Progenitor cell of endocrine pancreas (in vitro differentiated cells): ENCODE measurements at places on chromosomes 12 and 14.

GRCh38 chr12:13368431-13368830, 171.9 kb downstream of the EMP1 start:
- H3K4me3 ChIP-seq: no peak overlapping the region
- no peak for DNase-seq
- H3K36me3 ChIP-seq: no peaks in the 10 kb centered on the region
- peaks cover 29% of the 10 kb centered on the region for H3K4me1 ChIP-seq

GRCh38 chr14:104927432-104927816, 2.7 kb downstream of the PLD4 start:
- no peaks in the 10 kb centered on the region for H3K4me1 ChIP-seq
- peaks cover 24% of the 10 kb centered on the region for H3K27me3 ChIP-seq
- DNase-seq: no peak
- no peaks in the 10 kb centered on the region for H3K36me3 ChIP-seq
- H3K27ac ChIP-seq: no peak overlapping the region
- H3K4me3 ChIP-seq: no peak overlapping the region

- no peaks in the 10 kb centered on the region for H3K27me3 ChIP-seq
- H3K4me3 ChIP-seq: no peak overlapping the region
- H3K36me3 ChIP-seq: peaks cover 9% of the 10 kb centered on the region
Observed at GRCh38 chr14:59347511-59347900, 117.7 kb downstream of the GPR135 start.

- H3K27me3 ChIP-seq: no peaks in the 10 kb centered on the region
- peak overlapping the region; percentile 92 for H3K4me3 ChIP-seq
- H3K36me3 ChIP-seq: peaks cover 30% of the 10 kb centered on the region
- peak overlapping the region; percentile 95 for H3K27ac ChIP-seq
- peaks cover 24% of the 10 kb centered on the region for H3K4me1 ChIP-seq
Observed at GRCh38 chr12:56103066-56103711, 1.2 kb upstream of the PA2G4 start.

GRCh38 chr12:58316926-58317325, 375.6 kb downstream of the ATP23 start:
- no peak overlapping the region for H3K27ac ChIP-seq
- H3K4me1 ChIP-seq: peaks cover 4% of the 10 kb centered on the region
- no peaks in the 10 kb centered on the region for H3K36me3 ChIP-seq
- no peaks in the 10 kb centered on the region for H3K27me3 ChIP-seq
- no peak for DNase-seq

- no peak for DNase-seq
- no peaks in the 10 kb centered on the region for H3K27me3 ChIP-seq
- H3K4me1 ChIP-seq: peaks cover 5% of the 10 kb centered on the region
- no peaks in the 10 kb centered on the region for H3K36me3 ChIP-seq
- no peak overlapping the region for H3K4me3 ChIP-seq
- no peak overlapping the region for H3K27ac ChIP-seq
Observed at GRCh38 chr12:66716522-66716921, 37.6 kb upstream of the GRIP1 start.

DNA sequence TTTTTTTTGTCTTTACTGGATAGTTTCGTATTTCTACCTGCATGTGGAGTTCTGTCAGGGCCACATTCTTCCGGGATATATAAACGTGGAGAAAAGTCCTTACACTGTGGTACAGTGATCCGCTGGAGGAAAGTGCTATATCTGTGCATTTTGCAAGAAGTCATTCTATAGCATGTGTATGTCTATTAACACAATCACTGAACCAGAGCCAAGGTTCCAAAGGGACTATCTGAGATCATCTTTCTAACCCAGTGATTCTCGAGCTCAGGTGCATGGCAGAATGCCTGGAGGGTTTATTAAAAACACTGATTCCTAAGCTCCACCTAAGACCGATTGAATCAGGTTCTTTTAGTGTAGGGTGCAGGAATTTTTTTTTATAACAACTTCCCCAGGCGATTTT, 354.0 kb downstream of the NRXN3 start:
- H3K4me3 ChIP-seq: no peak overlapping the region
- H3K36me3 ChIP-seq: no peaks in the 10 kb centered on the region
- H3K27ac ChIP-seq: no peak overlapping the region
- DNase-seq: no peak
- H3K4me1 ChIP-seq: no peaks in the 10 kb centered on the region
- H3K27me3 ChIP-seq: peaks cover 20% of the 10 kb centered on the region

- H3K4me3 ChIP-seq: no peak overlapping the region
- no peaks in the 10 kb centered on the region for H3K36me3 ChIP-seq
- H3K27ac ChIP-seq: no peak overlapping the region
- DNase-seq: no peak
- H3K27me3 ChIP-seq: peaks cover 20% of the 10 kb centered on the region
Observed at GRCh38 chr14:50388256-50388931, 8.3 kb downstream of the CDKL1 start.

- H3K4me3 ChIP-seq: no peak overlapping the region
- no peaks in the 10 kb centered on the region for H3K36me3 ChIP-seq
- H3K4me1 ChIP-seq: no peaks in the 10 kb centered on the region
- peaks cover 3% of the 10 kb centered on the region for H3K27me3 ChIP-seq
- no peak for DNase-seq
- no peak overlapping the region for H3K27ac ChIP-seq
Observed at GRCh38 chr12:102781117-102781516, 135.9 kb downstream of the PAH start.

DNA sequence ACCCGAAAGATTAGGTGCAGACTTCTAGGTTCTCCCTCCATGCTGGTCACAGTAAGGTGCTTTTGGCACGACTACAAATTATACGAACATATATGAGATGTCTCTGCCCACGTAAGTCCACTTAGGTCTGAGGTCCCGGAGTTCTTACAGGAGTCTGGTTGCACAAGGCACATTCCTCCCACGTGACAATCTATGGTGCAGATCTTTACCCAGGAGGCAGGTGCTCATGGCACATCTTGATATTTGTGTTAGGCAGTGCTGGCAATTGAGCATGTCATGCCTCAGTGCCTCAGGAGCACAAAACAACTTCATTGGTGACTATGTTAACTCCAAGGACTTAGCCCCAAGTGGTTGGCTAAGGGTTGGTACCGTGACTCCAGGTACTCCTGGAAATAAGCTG, 92.0 kb upstream of the AMN1 start:
- no peak for DNase-seq
- peaks cover 21% of the 10 kb centered on the region for H3K36me3 ChIP-seq
- no peaks in the 10 kb centered on the region for H3K27me3 ChIP-seq

- DNase-seq: no peak
- no peak overlapping the region for H3K27ac ChIP-seq
- no peaks in the 10 kb centered on the region for H3K27me3 ChIP-seq
- no peaks in the 10 kb centered on the region for H3K4me1 ChIP-seq
- H3K36me3 ChIP-seq: no peaks in the 10 kb centered on the region
Observed at GRCh38 chr12:80282761-80283160, 161.3 kb upstream of the PTPRQ start.

GRCh38 chr12:94660436-94660835, 10.1 kb upstream of the TMCC3 start:
- DNase-seq: no peak
- H3K36me3 ChIP-seq: no peaks in the 10 kb centered on the region
- H3K27me3 ChIP-seq: no peaks in the 10 kb centered on the region
- no peak overlapping the region for H3K27ac ChIP-seq
- no peak overlapping the region for H3K4me3 ChIP-seq

DNA sequence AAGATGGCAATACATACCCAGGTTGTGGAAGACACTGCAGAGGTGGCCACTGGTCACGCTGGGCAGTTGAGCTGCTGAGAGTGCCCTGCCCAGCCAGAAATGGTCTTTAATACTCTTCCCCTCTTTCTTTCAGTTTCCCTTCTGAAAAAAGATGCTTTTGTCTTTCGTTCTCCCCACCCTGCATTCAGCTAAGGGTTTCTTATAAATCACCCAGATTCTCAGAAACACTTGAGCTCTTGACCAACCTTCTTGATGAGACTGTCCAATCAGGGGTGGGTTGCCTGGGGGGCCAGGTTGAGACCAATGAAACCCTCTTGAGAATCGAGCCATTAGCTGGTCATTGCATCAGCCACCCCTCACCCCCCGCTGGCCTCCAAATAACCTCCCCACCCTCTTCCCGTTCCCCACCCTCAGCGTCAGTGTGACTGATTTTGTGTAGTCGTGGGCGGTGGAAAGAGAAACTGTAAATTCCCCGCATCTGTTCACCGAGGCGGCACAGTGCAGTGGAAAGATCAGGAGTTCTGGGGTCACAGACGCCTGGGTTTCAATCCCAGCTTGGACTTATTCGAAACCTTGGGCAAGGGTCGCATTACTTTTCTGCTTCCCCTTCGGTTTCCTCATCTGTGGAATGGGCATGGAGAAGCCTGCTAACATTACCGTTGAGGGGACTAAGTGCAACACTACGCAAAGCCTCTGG, 52.3 kb downstream of the SLC25A47 start:
- peak overlapping the region; percentile 98 for H3K27ac ChIP-seq
- no peaks in the 10 kb centered on the region for H3K27me3 ChIP-seq
- H3K36me3 ChIP-seq: peaks cover 2% of the 10 kb centered on the region
- H3K4me1 ChIP-seq: peaks cover 20% of the 10 kb centered on the region
- no peak for DNase-seq
- H3K4me3 ChIP-seq: peak overlapping the region; percentile 83

DNA sequence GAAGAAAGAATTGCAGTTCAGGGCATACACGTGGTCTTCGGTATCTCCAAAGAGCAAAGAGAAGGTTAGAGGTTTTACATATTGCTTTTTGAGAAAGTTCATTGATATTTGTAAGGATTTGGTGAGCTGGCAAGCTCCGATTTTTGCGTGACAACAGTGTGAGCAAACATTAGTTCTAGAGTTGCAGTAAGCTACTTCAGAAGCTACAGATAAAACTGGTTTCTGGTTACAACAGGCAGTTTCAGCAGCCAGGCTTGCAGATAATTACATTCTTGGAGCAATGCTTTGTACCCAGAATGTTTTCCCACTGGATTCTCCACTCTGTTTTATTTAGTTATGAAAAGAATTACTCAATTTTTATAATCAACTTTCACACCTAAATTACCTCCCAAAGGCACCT, 28.2 kb downstream of the KLRK1 start:
- peaks cover 28% of the 10 kb centered on the region for H3K4me1 ChIP-seq
- no peak overlapping the region for H3K27ac ChIP-seq
- no peaks in the 10 kb centered on the region for H3K27me3 ChIP-seq
- DNase-seq: no peak
- peak overlapping the region; percentile 47 for H3K4me3 ChIP-seq

GRCh38 chr14:24414732-24415420, 14.6 kb downstream of the CBLN3 start:
- H3K4me3 ChIP-seq: no peak overlapping the region
- peaks cover 15% of the 10 kb centered on the region for H3K36me3 ChIP-seq
- no peak for DNase-seq

DNA sequence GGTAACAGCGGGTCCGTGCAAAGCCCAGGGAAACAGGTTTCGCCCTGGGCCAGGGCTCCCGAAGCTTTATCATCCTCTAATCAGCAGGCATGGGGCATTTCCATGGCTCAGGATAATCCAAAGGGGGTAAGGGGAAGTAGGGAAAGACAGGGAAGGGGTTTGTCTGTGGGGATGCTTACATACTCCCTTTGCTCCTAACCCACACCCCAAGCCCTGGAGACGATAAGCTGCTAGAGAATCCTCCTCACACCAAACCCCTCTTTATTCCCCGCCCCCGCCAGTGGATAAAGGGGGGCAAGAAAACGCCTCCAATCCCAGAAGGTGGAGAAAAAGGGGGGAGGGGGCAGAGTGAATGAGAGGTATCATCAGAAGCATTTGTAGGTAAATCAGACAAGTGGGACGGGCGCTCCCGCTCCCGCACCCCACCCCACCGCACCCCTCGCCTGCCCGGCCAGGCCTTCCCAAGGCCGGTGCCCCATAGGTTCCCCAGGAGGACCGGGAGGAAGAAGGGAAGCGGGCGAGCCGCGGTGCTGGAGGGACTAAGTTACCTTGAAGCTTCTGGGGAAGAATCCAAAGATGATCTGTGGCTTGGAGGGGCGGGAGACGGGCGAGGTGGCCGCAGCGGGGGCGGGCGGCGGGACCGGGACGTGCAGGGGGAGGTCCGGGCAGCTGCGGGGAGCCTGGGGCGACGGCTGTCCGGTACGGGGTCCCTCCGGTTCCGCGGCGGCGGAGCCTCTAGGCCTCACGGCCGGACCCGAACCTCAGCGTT, 762 bp downstream of the PPP2R5E start:
- peaks cover 16% of the 10 kb centered on the region for H3K4me1 ChIP-seq
- peak; percentile 19 for DNase-seq
- H3K27me3 ChIP-seq: no peaks in the 10 kb centered on the region
- H3K36me3 ChIP-seq: peaks cover 12% of the 10 kb centered on the region
- H3K4me3 ChIP-seq: peak overlapping the region; percentile 93
- peak overlapping the region; percentile 97 for H3K27ac ChIP-seq

DNA sequence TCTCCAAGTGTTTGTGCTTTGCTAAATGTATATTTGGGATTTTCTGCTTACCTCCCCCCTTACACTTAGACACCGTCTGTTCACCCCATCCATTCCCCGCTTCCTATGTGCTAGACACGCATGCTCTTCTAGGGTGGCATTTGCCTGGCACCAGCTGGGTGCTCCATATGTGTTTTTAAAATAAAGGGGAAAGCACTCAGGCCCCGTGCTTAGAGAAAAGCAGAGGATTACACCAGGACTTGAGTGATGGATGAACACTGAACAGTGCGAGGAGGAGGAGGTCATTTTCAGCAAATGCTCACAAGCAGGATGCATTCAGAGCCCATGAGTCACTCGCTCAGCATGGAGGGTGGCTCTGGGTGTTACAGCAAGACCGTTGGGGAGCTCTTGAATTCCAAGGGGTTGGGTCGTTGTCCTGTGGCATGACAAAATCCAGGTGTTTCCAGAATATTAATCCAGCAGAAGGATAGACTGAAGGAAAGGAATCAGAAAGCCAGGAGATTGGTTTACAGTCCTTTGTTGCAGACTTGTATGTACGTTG, 2.9 kb upstream of the BDKRB1 start:
- no peak overlapping the region for H3K4me3 ChIP-seq
- H3K4me1 ChIP-seq: no peaks in the 10 kb centered on the region
- peaks cover 31% of the 10 kb centered on the region for H3K27me3 ChIP-seq
- no peak for DNase-seq
- H3K36me3 ChIP-seq: no peaks in the 10 kb centered on the region

GRCh38 chr12:50533203-50533584, 28.4 kb downstream of the DIP2B start:
- peaks cover 16% of the 10 kb centered on the region for H3K4me1 ChIP-seq
- H3K4me3 ChIP-seq: no peak overlapping the region
- no peak overlapping the region for H3K27ac ChIP-seq
- H3K36me3 ChIP-seq: no peaks in the 10 kb centered on the region
- no peak for DNase-seq

DNA sequence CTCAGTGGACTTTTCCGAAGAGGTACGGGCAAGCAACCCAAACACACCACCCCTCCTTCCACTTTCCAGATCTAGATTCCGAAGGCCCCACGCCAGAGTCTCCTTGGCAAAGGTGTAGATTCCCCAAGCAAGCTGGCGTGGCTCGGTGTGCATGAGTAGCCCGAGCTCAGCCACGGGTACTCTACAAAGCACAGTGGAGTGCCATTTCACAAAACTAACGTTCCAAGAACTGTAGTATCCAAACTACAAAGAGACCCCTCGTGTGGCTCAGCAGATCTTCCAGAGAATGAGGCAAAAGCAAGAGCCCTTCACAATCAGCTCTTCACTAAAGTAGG, 72.1 kb downstream of the FOXN3 start:
- no peak overlapping the region for H3K27ac ChIP-seq
- no peak overlapping the region for H3K4me3 ChIP-seq
- peaks cover 28% of the 10 kb centered on the region for H3K36me3 ChIP-seq

- no peak for DNase-seq
- H3K4me1 ChIP-seq: peaks cover 17% of the 10 kb centered on the region
- no peak overlapping the region for H3K4me3 ChIP-seq
- H3K27me3 ChIP-seq: no peaks in the 10 kb centered on the region
Observed at GRCh38 chr14:68713782-68714181, 79.1 kb downstream of the ZFP36L1 start.

- no peaks in the 10 kb centered on the region for H3K27me3 ChIP-seq
- peaks cover 13% of the 10 kb centered on the region for H3K36me3 ChIP-seq
- peaks cover 5% of the 10 kb centered on the region for H3K4me1 ChIP-seq
- no peak overlapping the region for H3K27ac ChIP-seq
- H3K4me3 ChIP-seq: no peak overlapping the region
Observed at GRCh38 chr14:51697848-51698247, 46.1 kb downstream of the FRMD6 start.
